ENCODE measurements at places on chromosomes 3 and 15.

DNA sequence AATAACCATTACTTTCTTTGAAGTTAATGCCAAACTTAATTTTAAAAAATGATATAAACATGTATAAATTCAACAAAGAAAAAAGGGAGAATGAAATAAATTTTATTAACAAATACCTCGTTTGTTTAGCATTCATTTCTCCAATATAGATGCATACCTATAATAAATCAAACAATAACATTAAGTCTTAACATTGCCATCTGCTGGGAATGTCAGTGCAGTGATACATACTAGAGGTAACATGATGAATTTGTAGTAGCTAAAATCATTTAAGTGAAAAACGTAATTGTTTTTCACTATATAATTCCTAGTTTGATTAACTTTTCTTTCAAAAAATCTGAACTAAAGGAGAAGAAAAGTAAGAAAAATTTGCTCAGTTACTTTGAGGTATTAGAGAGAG lies 340.2 kb upstream of the CBLB start:
- DNase-seq: no peak

GRCh38 chr3:156316076-156316475 lies 195.7 kb downstream of the KCNAB1 start:
- no peak for DNase-seq

GRCh38 chr3:128997486-128998133 lies 3.5 kb upstream of the EFCC1 start:
- no peak for DNase-seq

GRCh38 chr15:74788683-74789151 lies 6.8 kb downstream of the CSK start:
- peak; percentile 63 for DNase-seq

DNA sequence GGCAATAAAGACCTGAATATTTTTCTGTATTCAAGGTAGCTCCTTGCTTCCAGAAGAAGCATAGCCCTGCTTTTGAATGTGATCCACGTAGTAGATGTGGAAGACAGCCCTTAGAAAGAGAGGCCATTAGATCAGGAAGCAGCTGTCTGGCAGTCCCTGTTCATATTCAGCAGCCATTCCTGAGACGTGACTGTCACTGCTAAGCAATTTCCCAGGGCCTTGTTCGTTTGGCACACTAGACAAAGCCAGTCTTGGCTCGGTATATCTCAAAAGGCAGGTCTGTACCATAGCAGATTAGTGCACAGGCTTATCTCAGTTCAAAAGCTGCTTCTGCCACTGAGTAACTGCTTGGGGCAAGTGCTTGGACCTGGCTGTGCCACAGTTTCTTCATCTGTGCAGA lies 287.8 kb upstream of the MCTP2 start:
- DNase-seq: no peak

GRCh38 chr3:56525291-56525690 lies 31.7 kb upstream of the CCDC66 start:
- DNase-seq: no peak

- DNase-seq: no peak
Measured at GRCh38 chr3:105811518-105812193, 57.2 kb downstream of the CBLB start.

GRCh38 chr15:41933771-41934170 lies 38.6 kb downstream of the EHD4 start:
- DNase-seq: no peak

GRCh38 chr3:37961622-37962431 lies 28.8 kb upstream of the VILL start:
- DNase-seq: no peak

- no peak for DNase-seq
Measured at GRCh38 chr3:146374146-146374545, 95.2 kb downstream of the PLSCR2 start.

DNA sequence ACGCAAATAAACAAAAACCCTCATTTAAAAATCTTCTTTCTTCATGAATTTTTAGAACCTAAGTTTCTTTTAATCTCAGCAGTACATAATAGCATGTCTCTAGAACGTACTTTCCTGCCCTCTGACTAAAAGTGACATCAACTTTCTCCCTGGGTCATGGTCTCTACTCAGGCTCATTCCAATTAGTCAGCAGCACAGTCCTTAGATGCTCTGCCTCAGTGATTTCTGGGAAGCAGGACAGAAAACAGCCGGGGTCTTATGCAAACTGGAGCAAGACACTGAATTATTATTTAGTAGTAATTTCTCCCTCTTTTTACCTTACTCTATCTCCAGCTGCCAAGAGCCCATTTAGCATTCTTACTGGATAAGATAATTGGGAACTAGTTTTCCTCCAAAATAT lies 365.2 kb downstream of the TUSC7 start:
- DNase-seq: no peak

DNA sequence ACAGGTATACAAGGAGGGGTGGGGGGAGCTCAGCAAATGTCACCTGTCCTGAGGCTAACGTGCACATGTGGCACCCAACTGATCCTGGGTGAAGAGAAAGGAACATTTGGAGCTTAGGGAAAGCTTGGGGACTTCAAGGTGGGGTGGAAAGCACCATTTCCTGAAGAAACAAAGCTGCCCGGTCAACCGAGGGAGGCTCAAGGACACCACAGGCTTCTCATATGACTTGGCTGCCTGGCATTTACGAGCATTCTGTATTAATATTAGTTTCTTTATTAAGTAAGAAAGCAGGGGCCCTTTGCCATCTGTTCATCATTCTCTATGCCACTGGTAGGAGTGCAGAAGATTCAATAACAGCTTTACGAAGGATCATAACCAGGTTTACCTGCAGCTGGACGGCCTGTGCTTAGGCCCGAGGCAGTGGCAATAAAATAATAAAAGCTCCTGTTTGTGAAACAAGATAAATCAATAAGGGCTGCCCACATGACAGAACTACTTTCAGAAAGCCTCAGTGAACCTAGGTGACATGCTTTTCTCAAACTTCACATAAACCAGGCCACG lies 54.0 kb downstream of the ETV5 start:
- no peak for DNase-seq

DNA sequence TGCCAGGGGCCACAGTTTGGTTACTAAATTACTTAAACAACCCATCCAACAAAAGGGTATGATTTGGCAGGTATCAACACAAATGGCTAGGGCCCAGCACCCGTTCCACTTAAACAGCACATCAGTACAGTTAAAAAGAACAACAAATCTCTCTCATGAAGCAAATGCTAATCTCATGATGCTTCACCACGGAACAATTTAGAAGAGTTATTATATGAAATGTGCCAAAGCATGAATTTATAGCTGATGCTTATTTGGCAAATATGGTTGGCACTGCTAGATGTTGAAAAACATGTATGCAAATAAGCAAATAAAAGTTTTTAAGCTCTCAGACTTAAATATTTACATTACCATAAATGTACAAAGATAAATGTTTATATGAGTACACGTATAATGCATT lies 2.3 kb downstream of the PEAK1 start:
- DNase-seq: no peak

GRCh38 chr3:150114873-150115540 lies 144.3 kb upstream of the PFN2 start:
- DNase-seq: no peak

DNA sequence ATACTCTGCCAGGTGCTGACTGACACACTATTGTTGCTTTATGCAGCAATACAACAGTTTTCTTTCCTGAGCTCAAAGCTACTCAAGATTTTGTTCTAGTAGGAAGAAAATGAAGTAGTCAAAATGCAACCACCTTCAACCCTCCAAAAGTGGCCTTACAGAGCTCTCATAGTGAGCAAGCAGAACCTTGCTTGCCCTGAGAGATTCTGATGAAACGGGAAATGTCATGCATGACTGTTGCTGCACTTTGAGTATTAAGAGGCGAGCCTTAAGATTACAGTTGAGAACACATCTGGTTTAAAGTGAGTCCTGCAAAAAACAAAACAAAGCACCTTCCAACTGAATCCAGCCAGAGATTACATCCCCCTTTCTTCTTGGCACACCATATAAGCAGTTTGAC lies 29.7 kb downstream of the MINDY4B start:
- DNase-seq: no peak

GRCh38 chr3:125960066-125960424 lies 8.9 kb upstream of the ROPN1B start:
- DNase-seq: no peak

DNA sequence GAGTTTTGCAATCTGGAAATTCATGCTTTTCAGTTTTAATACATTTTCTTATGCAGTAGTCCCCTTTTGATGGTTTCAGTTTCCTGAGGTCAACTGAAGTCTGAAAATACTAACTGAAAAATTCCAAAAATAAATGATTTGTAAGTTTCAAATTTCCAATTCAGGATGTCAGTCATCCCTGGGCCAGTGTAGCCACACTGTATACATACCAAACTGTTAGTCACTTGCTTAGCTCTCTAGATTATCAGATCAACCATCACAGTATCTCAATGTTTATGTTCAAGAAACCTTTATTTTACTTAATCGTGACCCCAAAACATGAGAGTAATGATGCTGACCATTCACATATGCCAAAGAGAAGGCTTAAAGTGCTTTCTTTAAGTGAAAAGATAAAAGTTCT lies 715.5 kb downstream of the GBE1 start:
- no peak for DNase-seq

GRCh38 chr15:51837792-51838251 lies 8.4 kb downstream of the TMOD3 start:
- no peak for DNase-seq

GRCh38 chr15:92109191-92109873 lies 255.8 kb downstream of the SLCO3A1 start:
- no peak for DNase-seq

DNA sequence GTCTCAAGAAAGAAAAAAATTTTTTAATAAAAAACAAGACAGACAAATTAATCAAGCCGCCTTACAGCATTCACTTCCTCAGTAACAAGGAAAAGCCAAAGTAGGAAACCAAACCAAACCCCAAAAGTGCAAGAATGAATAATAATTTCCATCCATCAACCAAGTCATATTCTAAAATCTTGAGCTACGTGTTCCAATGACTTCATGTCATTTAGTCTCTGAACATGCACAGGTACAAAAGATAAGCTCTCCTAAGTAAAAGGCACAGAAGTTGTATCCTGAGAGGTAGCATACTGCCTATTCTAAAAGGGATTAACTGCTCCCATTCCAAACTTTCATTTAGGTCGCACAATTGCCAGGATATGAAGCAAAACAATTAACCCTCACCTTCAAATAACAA lies 29.7 kb downstream of the SLC4A7 start:
- DNase-seq: no peak

- DNase-seq: no peak
Measured at GRCh38 chr3:9780458-9780812, 10.7 kb upstream of the CAMK1 start.

- no peak for DNase-seq
Measured at GRCh38 chr3:168096210-168096652, 507 bp upstream of the GOLIM4 start.

GRCh38 chr15:64903326-64903950 lies 8.3 kb upstream of the ANKDD1A start:
- no peak for DNase-seq

GRCh38 chr3:12956316-12956660 lies 114.9 kb upstream of the RPL32 start:
- DNase-seq: no peak

GRCh38 chr3:143896486-143896885 lies 48.2 kb upstream of the SLC9A9 start:
- DNase-seq: no peak

DNA sequence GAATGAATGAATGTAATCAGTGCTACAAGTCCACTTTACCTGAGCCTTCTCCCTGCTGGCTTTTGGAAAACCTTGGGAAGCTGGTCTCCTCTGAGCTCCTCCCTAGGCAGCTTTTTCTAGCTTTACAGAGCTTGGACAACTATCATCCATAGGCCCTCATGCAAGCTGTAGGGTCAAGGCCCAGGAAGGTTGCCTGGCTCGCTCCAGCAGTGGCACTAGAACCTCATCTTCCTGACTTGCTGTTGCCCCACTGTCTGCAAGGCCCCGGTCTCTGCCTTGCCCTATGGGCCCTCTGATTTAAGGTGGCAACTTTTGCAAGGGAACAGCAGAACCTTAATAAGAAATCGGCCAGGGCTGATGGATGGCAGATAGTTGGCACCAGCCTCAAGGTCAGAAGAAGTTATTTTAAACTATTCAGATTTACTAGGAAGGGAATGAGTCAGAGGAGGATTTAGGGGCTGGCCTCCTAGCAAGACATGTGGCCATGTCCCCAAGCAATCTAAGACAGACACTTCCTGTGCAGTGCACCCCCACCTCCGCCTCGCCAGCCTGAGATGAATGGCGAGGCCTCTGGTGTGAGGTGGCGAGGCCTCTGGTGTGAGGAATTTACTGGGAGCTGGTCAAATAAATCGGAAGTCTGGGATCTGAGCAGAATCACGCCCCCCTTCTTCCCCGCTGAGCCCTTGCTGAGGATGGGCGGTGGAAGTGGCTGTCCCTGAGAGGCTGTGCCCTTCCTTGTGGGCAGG lies 180.8 kb downstream of the MEGF11 start:
- no peak for DNase-seq

- DNase-seq: no peak
Measured at GRCh38 chr3:188914552-188914951, 257.2 kb upstream of the TPRG1 start.

DNA sequence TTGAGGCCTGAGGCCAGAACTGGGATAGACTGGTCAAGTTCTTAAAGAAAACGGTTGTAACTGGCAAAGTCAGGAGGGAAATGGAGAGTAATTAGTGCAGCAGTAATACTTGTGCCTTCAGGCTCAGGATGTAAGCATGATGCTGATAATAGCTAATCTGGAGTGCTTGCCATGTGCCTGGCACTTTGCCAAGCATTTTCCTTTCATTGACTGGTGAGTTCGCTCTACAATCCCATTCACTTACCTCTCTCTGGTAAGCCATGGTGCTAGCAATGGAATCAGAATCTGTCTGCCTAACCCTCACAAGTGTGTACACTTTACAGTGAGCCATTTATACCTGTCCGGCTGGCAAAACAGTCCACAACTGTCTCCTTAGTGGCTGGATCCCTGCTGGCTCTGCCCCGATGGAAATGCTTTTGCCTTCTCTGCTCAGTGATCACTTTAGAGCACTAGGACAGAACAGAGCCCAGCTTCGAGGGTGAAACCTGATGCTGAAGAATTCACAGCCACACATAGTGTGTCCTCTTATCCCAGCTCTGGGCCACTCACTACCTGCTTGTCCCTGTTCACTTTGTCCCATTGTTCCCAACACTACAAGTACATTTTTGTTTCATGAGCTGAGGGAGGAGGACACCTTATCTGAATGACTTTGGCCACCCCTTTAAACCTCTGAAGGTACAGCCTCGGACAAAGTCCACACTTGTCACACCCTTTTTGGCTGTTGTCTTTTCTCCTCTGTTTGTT lies 10.3 kb downstream of the CHP1 start:
- no peak for DNase-seq

DNA sequence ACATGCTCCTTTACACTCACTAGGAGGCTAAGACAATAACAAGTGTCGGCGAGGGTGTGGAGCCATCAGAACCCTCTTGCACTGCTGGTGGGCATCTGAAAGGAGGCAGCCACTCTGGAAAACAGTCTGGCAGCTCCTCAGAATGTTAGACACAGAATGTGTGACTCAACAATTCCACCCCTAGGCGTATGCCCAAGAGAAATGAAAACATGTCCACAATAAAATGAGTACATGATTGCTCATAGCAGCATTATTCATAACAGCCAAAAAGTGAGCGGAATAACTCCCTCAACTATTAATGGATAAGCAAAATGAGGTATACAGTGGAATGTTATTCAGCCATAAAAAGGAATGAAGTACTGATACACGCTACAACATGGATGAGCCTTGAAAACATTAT lies 57.8 kb downstream of the WNT7A start:
- DNase-seq: no peak
